ENCODE measurements at places on chromosomes 3 and 15.

GRCh38 chr3:12040902-12041301 is 36.7 kb downstream of the SYN2 start:
- no peak for DNase-seq

DNA sequence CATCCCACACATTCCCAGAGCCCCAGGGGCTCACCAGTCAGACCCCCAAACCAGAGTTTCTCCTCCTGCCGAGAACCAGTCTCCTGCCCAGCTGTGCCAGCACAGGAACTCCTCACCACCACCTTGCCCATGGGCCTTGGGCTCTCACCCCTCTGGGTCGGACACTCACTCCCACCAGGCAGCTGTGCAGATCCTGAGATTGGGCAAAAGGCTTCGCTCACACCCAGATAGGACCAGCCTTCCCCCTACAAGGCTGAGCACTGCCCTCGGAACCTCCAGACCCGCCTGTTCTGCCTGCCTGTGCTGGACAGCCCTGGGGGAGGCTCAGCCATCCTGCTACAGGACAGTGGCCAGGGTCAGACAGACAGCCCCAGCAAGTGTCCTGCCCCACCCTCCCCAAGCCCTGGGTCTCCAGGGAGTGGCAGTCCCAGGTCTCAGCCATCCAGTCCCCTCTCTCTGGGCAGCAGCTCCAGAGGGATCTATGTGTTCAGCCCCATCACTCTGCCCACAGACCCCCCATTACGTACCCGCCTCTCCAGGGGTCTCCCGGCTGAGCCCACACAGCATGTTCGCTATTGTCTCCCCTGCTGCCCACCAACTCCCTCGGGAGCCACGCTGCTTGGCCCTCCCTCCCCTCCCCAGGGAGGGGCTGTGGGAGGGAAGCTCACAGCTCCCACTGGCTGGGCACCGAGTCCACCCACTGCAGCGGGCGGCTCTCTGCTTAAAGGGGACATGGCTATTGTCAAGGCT is at the start of gene GRIP2:
TSS of gene GRIP2 (minus strand) at position 601 of the 750 bp plus-strand sequence. CDS start at position 567, 34 bp downstream.
- no peak for DNase-seq

GRCh38 chr3:72205297-72205826 is 420.4 kb upstream of the PROK2 start:
- no peak for DNase-seq

- DNase-seq = no peak
Measured at GRCh38 chr15:38010395-38010794, 76.0 kb downstream of the TMCO5A start.

DNA sequence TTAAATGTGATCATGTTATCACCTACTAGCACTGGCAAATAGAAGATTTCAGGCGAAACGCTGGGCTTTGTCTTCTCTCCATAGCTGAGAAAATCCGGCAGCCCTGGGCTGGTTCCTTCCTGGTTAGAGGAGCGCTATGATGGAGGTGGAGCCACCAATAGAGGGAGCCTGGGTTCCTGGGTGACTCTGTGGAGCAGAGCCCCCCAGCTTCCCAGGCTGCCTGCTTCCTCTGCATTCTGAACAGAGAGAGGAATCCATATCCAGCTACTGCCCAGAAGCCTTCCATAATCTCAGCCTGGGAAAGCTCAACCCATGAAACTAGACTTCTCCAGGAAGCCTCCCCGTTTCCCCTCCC is 32.6 kb upstream of the IQSEC1 start:
- DNase-seq = no peak

DNA sequence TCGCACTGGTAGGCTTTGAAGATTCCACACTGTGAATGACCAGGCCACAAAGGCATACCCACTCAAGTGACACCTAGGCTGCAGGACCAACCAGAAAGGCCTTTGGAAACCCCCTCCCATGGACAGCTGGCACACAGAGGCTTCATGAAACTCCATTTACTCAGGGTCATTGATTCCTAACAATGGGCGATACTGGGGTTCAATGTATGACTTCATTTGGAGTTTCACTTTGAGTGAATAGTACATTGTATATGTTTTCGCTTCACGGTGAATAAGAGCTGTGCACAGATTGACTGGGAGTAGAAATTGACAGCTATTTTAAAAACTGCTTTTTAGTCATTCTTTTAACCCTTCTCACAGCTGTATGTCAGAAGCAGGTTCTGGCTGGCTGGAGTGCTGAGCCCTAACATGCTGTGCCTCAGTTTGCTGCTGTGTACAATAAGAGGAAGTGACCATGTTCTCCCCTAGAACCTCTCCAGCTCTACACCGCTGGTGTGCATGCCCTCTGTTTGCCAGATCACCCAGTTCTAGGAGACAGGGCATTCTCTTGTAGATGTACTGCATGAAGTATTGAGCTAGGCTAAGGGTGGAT is 15.4 kb upstream of the CX3CR1 start:
- DNase-seq = no peak

GRCh38 chr3:119817583-119818363 is 35.9 kb downstream of the NR1I2 start:
- no peak for DNase-seq

- DNase-seq = no peak
Measured at GRCh38 chr3:61793056-61793455, 231.7 kb downstream of the PTPRG start.

DNA sequence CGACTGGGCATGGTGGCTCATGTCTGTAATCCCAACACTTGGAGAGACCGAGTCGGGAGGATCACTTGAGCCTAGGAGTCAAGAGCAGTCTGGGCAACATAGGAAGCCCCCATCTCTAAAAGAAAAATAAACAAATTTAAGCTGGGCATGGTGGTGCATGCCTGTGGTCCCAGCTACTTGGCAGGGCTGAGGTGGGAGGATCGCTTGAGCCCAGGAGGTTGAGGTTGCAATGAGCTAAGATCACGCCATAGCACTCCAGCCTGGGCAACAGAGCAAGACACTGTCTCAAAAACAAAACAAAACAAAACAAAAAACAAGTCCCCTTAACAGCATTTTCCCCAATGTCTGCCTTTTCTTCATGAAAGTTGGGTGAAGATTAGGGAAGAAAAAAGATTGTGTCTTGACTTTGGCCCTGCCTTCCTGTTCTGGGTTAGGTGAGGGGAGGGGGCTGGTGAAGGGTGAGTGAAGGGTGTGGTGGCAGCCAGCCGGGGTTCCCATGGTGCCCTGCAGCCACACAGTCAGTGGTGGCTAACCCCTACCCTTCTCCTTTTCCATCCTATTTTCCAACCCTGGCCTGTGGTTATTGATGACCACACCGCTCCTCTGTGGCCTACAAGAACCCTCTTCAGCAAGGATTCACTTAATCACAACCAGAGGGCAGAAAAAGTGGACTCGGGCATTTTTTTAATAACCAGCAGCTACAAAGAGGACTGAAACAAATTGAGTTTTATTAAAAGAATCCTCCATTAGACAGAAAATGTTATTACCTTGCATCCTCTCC is 28.4 kb upstream of the SMAD3 start:
- DNase-seq = no peak

- no peak for DNase-seq
Measured at GRCh38 chr15:29887721-29888120, 65.5 kb upstream of the TJP1 start.

GRCh38 chr3:8822141-8822540 is 52.7 kb upstream of the OXTR start:
- no peak for DNase-seq

- no peak for DNase-seq
Measured at GRCh38 chr3:148006508-148006907, 597.3 kb downstream of the ZIC1 start.

DNA sequence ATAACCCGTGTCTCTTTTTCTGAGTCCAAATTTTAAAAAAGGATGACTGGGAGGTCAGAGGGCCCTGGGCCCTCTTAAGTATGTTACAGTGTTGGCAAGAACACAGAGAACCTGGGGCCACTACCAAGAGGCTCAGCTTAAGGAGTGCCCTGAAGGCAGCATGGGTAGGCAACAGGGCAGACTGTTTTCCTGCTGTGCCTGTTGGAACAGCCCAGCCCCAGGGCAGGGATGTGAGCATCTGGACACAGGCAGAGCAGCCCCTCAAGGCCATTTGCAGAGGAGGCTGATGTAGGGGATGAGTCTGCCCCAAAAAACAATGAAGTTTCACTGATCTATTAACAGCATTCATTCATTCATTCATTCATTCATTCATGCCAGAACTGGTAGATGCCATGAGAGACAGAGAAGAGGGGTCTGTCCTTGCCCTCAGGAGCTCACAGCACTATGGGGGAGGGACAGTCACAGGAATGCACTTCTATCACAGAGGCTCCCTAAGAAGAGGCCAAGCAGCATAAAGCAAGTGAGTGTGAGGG is 2.2 kb upstream of the LTF start:
- DNase-seq = no peak

- no peak for DNase-seq
Measured at GRCh38 chr3:3241596-3241995, 62.1 kb upstream of the CRBN start.

- no peak for DNase-seq
Measured at GRCh38 chr15:80568298-80568697, 126.8 kb upstream of the ABHD17C start.

GRCh38 chr15:91515188-91515754 is 338.2 kb upstream of the SLCO3A1 start:
- DNase-seq = no peak

DNA sequence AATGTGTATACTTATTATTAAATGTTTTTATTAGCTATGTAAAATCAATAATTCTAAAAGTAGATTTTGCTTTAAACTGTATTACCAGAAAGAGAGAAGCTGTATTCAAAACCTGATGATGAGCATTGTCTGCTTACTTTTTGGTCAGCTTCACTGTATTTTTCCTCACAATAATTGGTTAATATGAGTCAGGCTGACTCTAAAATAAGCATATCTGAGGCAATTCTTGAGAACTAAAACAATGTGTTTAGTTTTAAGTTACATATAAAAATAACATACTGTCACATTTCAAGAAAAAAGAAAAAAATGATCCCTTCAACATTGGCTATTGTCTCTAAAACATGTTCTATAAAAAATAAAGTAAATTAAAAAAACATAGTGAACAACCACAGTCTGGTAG is 66.1 kb downstream of the EPHA3 start:
- DNase-seq = no peak

- no peak for DNase-seq
Measured at GRCh38 chr15:70103880-70104626, 6.3 kb upstream of the TLE3 start.

GRCh38 chr15:77085297-77085696 is 14.4 kb upstream of the TSPAN3 start:
- DNase-seq = no peak

GRCh38 chr3:194225988-194226663 is 90.2 kb downstream of the HES1 start:
- DNase-seq = no peak

GRCh38 chr3:70754314-70754713 is 441.9 kb upstream of the MDFIC2 start:
- DNase-seq = no peak

DNA sequence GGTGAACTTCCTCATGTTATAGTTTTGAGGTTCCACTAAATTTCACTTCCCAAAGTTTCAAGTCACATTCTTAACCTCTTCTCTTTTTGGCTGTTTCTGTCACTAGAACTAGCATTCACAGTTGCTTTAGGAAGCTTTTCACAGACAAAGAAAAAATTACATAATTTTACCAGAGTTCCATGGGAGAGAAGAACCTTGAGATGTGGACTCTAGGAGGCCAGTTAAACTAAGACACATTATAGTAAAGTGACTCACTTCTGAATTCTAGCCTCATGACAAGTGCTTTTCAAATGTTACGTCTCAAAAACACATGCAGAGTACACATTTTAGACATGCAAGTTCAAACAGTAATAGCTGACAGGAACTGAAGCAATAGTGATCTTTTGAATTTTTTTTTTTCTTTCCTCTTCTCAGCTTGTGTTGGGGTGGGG is 39.9 kb upstream of the LRTM1 start:
- DNase-seq = no peak

DNA sequence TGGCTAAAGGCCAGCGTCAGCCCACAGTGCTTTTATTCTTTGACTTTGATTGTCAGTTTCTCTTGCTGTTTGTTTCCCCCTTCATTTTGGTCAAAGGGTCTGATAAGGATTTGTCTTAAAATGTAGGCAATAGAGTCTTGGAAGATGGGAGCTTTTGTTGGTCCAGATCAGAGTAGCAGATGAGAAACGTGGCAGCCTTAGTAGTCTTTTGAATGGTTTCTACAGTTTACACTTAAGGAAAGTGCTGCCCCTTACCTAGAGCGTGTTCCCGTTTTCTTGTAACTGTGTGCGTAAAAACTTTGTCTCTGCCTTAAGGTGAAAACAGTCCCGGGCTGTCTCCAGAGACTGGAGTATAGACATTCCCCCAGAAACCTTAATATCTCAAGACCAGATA is 630 bp downstream of the LXN start:
- no peak for DNase-seq

DNA sequence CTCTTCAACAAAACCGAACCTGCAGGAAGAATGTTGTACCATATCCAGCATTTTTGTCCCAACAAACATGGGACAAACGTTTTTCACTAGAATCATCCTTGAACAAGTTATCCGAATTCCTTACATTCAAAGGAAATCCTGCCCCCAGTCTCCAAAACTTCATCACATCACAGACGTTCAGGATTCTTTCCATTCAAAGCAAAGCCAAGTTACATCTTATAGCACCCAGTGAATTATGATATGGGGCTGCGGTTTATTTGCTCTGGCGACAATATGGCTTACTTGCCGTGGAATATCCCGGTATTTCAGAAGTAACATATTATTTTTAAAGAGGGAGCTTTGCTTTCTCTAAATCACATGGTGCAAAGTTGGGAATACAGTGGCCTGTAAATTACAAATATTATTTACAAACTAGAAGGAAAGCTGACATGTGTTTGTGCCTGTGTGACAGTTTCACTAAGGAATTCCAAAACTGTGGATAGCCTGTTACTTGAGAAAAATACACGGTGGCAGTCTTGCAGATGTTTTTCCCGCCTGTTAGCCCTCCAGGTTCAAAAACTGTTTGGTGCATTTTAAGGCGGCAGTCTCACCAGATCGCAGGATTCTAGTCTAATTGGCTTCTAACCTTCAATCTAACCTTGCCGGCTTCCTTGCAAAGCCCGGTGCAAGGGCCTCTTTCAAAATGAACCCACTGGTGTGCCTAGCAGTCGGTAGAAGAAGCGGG is 736 bp upstream of the MBNL1 start:
- DNase-seq = no peak

GRCh38 chr15:80496096-80496495 is 91.9 kb downstream of the ARNT2 start:
- DNase-seq = no peak

- no peak for DNase-seq
Measured at GRCh38 chr15:77037388-77038209, 33.3 kb downstream of the TSPAN3 start.

- DNase-seq = no peak
Measured at GRCh38 chr3:28386049-28386448, 37.4 kb upstream of the AZI2 start.

DNA sequence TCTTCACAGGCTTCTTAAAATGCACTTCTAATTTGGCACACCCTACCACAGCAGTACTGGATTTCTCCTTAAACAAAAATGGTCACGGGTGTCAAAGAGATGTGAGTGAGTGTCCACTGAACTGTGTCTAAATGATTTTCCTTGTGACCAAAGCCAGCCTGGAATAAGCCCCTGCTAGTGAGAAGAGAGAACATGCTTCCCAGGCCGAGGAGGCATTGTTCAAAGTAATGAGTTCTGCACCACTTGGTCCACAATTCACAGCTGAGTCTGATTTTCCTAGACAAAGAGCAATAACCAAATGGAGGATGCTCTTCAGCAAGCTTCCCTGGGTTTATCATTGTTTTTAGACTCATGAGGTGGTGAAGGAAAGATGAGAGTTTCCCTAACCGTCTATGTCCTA is 3.8 kb downstream of the PLCH1 start:
- no peak for DNase-seq
